ENCODE measurements at places on chromosomes 3 and 15.

- no peak for DNase-seq
These were observed 35.9 kb downstream of the NR1I2 start for GRCh38 chr3:119817583-119818363.

DNA sequence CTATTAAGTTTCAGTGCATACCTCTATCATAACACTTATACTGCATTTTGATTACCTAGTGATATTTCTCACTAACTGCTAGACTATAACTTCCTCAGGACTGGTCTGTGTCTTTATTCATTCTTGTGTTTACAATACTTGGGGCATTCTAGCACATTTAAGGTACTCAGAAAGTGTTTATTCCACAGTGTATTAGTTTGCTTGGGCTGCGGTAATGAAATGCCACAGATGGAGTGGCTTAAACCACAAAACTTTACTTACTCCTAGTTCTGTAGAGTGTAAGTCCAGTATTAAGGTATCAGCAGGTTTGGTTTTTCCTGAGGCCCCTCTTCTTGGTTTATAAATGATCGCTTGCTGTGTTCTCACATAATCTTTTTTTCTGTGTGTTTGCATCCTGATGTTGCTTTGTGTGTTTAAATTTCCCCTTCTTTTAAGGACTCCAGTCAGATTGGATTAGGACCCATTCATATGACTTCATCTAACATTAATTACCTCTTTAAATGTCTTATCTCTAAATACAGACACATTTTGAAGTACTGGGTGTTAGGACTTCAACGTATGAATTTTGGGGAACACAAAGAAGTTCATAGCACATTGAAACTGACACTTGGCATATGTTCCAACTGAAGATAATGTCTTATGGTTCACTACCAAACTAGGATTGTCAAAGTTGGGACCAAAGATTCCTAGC lies 23.9 kb downstream of the RNF111 start:
- no peak for DNase-seq

DNA sequence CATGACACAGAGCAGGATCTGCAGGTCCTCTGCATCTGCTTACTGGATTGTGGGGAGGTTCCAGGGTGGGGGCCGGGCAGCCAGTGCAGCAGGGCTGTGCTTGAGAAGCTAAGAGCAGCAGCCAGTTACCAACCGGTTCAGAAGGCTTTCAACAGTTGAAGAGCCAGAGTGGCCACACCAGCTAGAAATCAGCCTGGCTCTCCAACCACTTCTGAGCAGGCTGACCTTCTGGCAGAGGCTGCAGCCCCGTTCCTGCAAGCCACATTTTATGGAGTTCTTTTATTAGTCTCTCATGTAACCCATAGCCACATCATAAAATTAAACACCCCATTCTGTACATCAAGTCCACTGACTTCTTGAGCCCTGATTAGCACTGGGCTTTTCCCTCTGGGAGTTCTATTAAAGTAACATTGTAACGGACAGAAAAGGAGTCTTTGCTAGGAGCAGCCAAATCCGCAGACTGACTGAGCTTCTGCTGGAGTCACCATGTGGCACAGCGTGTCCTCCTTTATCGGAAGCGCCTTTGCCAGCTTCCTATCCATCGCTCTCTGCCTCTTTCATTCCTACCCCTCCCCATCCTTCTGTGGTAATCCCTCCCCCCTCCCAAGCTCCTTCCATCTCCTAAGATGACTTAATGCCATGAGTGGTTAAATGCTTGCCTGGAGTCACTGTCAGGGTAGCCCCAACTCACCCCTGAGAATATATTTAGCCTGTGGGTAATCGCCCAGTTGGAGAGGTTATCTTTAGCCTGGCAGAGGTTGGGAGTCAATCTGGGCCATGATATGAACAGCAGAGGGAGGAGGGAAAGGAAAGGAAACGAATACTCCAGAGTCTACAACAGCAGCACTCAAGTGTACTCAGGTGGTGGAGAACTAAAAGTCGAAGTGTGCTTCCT lies 138.5 kb upstream of the HES1 start:
- peak; percentile 20 for DNase-seq

GRCh38 chr3:64242435-64242834 lies 17.2 kb upstream of the PRICKLE2 start:
- DNase-seq, result no peak

DNA sequence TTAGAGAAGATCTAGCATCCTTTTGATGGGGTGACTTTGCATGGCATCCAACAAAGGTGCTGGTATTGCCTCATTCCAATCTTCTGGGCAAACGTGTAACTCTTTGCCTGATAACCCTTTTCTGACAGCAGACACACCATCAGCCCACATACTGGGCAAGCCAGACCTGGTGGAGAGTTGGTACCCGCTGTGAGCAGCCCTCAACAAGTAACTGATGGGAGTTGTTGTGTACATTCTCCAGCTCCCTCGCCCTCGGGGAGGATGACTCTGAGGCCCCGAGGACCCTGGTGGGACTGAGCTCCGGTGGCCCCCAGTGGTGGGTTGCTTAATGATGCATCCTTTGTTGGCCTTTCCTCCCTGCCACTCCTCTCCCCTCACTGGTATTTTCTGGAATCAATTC lies 102.4 kb upstream of the SLC6A11 start:
- no peak for DNase-seq

- DNase-seq, result no peak
These were observed 498 bp upstream of the SEMA4B start for GRCh38 chr15:90200534-90201129.

- DNase-seq, result peak; percentile 65
These were observed 2.7 kb downstream of the PPP1R14D start for GRCh38 chr15:40825661-40826422.

DNA sequence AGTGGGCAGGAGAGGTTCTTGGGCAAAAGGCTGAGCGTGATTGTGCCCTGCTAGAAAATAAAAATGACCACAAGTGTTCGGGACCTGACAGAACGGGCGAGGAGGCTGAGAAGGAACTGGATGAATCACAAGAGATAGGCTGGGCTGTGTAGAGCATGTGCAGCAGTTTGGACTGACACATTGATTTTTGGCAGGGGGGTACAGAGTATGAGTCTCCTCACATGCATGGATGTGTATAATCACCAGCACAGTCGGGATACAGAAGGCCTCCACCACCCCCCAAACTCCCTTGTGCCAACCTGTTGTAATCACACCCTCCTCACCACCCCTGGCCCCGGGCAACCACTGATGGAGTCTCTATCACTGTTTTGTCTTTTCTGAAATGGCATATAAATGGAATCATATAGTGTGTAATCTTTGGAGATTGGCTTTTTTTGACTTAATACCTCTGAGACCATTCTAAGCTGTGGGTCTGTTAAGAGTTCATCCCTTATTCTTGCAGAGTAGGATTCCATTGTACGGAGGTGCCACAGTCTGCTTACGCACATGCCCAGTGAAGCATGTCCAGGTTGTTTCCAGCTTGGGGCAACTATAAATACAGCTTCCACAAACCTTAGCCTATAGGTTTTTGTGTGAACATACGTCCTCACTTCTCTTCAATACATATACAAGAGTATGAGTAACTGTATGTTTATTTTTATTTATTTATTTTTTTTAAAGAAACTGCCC lies 438.8 kb downstream of the FOXP1 start:
- DNase-seq, result no peak

- peak; percentile 42 for DNase-seq
These were observed 693 bp downstream of the CD200 start for GRCh38 chr3:112333381-112334317.

DNA sequence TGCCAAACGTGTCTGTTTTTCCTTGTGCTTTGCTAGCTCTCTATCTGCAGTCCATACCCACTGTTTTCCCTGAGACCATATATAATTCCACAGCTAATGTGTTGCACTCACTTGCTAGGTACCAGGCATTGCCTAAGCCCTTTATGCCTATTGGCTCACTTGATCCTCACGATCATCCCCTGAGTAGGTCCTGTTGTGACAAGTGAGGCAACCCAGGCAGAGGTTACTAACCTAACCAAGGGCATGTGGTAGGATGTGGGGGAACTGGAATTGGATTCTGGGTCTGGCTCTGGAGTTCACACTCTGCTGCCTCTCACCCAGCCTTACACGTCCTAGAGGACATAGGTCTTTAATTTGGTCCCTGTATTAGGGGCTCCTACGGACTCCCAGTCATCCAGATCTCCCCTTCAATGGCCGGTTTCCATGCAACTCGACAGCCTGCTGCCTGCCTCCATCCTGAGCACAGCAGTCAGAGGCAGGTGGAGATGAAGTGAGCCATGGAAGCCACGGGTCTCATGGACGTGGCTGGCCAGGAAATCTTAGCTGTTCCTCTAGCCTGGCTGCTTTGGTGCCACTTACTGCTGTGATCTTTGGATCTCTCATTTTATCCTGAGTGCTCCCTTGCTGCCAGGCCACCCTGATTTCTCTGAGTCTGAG lies 38.9 kb upstream of the MYZAP start:
- no peak for DNase-seq

DNA sequence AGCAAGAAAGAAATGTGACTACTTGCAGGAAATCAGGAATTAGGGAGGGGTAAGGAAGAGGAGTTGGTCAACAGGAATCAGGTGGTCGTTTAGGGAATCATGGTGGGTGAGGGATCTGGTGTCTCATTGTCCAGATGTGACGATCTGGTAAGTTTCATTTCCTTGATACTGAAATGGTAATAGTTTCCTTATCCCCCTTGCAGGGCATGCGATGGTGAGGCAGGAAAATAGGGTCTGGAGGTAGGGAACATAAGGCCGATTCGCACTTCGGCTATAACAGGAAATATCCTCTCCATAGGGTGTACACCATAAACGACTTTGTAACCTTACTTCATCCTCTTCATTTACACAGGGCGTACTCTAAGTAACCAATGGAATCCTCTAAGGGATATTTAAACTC lies 574 bp upstream of the LRRC34 start:
- no peak for DNase-seq

DNA sequence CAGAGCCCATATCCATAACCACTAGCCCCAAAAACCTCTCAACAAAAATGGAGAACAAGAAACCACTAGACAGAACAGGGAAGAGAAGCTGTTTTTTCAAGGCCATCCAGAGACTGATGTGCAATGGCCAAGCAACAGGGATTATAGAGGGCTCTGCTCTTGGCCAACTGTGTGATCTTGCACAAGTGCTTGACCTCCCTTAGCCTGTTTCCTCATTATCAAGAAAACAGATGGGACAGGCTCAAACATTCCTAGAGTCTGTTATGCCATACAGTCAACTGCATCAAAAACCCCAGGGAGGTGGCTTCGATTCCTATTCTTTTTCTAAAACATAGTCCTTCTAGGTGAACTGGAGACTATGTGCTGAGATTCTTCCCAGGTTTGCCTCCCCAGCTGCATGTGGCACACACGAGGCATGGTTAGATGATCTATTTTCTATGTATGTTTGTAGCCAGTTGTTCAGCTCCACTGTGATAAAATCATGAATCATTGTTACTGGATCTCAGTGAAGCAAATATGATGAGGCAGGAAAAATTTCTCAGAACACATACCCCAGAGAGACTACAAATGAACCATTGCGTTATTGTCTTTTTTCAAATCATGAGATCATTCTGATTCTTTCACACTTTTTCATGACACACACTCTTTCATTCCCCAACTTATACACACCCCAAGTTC lies 132.9 kb upstream of the TGFBR2 start:
- peak; percentile 21 for DNase-seq

DNA sequence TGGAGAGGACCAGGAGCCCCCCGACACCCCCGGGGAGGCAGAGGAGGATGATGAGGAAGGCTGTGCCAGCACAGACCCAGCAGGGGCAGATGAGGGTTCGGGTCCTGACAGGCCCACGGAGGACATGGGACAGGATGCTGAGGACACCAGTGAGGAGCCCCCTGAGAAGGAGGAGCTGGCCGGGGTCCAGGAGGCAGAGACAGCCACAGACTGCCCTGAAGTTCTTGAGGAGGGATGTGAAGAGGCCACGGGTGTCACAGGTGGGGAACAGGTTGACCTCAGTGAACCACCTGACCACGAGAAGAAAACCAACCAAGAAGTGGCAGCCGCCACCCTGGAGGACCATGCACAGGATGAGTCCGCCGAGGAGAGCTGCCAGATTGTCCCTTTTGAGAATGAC lies 909 bp downstream of the FGD5 start:
- DNase-seq, result no peak

DNA sequence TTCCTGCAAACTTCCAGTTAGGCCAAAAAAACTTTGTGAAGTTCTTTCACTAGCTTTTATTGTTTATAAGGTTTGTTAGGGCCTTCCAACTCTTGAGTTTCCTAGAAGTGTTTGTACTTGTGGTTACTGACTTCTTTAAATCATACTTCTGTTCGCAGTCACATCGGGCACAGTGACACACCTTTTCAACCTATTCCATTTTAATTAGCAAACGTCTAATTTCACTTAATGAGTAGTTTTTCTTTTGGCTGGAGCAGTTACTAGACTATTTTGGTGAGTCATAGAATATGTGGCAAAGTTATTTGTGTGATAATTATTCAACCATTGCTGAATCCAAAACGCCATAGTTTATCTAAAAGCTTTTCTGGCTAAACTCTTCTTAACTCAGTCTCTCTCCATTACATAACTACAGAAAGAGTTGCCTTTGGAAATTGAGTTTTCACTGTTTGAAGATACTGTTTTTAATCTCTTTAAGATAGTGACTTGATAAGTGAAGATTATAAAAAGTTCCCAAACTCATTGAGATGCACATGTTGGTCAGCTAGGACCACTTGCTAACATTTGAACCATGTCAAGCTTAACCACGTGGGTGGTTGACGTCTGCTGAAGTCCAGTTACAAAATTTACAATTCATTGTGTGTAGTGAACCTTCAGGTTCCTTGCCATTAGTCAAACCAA lies 21.5 kb downstream of the CNOT10 start:
- DNase-seq, result no peak

DNA sequence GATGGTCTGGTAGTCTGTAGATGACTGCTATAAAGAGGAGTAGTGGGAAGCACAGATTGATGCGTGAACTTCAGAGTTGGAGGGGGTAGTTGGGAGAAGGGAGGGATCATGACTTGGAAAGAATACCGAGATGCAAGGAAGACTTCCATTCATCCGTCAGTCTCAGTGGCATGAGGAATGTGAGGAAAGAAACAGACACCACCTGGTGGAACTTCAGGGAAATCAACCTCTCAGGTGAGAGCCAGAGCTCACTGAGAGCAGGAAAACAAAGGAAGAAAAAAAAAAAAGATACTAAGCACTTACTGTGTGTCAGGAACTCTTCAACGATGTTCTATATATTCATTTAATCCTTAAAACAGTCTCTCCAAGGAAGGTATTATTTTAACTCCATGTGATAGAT lies 172.4 kb downstream of the OXSM start:
- no peak for DNase-seq

DNA sequence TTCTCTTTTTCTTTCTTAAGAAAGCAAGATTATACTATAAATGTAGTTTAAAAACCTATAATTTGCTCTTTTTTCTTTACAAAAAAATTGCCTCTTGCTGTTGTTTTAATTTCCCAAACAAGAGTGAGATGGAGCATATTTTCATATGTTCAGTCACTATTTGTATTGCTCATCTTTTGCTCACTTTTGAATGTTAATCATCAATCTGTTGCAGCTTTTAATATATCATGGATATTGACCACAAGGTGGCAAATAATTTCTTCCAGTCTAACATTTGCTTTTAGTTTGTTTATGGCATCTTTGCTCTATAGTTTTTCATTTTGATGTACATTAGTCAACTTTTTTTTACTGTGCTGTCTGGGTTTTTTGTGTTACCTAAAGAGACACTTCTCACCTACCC lies 112.6 kb upstream of the THRB start:
- no peak for DNase-seq

GRCh38 chr3:140509534-140509933 lies 168.3 kb upstream of the TRIM42 start:
- no peak for DNase-seq

- DNase-seq, result peak; percentile 38
These were observed 347.7 kb upstream of the TGFBR2 start for GRCh38 chr3:30258426-30259392.

- no peak for DNase-seq
These were observed 346.8 kb downstream of the CNTN3 start for GRCh38 chr3:74267588-74268184.
